Panc1 (cell line): ENCODE measurements at places on chromosomes 16 and 17.
A peak's percentile ranks its signal among the peaks of the same experiment; 100 is the strongest.

- H3K4me1 ChIP-seq: no peaks in the 10 kb centered on the region
- H3K27ac ChIP-seq: no peak overlapping the region
- no peaks in the 10 kb centered on the region for H3K27me3 ChIP-seq
- DNase-seq: no peak
- H3K36me3 ChIP-seq: no peaks in the 10 kb centered on the region
- H3K4me3 ChIP-seq: no peak overlapping the region
Measured at GRCh38 chr17:77511514-77512061, 370.8 kb downstream of the SEC14L1 start.

GRCh38 chr17:1726626-1727257, 2.2 kb downstream of the WDR81 start:
- no peak overlapping the region for H3K4me3 ChIP-seq
- DNase-seq: no peak
- H3K27me3 ChIP-seq: no peaks in the 10 kb centered on the region
- no peaks in the 10 kb centered on the region for H3K36me3 ChIP-seq
- peaks cover 3% of the 10 kb centered on the region for H3K4me1 ChIP-seq

DNA sequence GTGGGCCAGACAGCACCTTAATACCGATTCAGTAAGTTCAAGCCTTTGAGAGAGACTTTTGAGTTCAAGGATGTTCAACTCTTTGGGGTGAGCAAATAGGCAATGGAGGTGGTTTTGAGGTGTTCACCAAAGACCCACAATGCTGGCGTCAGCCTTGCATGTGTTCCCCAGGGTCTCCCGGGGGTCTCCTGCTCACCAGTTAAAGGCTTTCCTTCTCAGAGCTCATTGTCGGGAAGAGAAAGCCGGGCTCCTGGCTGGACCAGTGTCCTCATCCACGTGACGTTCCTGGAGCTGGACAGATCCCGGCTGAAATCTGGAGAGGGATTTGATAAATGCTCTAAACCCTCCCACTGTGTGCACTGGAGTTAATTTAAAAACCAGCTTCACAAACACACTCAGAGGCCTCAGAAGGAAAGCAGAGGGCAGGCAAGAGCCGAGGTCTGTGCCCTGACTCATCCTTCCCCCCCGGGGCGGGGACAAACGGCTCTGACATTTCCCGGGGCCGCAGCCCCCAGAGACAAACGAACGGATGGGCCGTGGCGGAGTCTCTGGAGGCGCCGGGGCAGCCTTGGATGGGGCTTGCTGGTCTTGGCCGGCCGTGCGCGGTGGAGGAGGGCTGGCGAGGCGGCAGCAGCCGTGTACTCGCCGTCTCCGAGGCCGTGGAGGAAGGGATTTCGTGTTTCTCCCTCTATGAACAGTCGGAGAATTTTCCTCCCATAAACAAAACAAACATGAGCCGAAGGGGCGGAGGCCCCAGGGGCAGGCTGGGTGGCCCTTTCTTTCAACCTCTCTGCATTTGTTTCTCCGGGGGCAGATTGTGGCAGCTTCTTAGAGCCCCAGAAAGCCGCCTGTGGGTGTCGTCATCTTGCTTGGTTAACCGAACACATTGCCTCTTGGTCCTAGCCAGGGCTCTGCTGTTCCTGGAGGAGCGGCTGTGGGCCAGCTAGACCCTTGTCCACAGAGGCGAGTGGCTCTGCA, 94.2 kb downstream of the NTN1 start:
- no peaks in the 10 kb centered on the region for H3K36me3 ChIP-seq
- no peak for DNase-seq
- H3K27ac ChIP-seq: peak overlapping the region; percentile 71
- H3K4me1 ChIP-seq: peaks cover 6% of the 10 kb centered on the region
- H3K4me3 ChIP-seq: peak overlapping the region; percentile 37

GRCh38 chr17:28282596-28282995, 36.4 kb upstream of the TMEM97 start:
- no peak overlapping the region for H3K4me3 ChIP-seq
- no peaks in the 10 kb centered on the region for H3K27me3 ChIP-seq

DNA sequence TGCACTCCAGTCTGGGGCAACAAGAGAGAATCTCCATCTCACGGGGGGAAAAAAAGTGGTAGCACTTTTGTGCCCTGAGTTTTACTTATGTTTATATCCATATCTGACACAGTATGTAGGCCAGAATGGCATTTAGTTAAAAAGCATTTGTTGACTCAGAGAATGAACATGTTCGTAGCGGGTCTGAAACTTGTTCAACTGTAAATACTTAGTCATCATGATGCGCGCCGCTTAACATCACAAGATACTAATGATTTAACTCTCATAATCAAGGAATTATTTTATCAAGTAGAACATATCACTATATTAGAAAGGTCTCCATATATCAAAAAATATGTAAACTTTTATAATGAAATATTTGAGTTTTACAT, 55.3 kb upstream of the ITGA2B start:
- no peak overlapping the region for H3K27ac ChIP-seq
- no peak overlapping the region for H3K4me3 ChIP-seq

- no peak overlapping the region for H3K27ac ChIP-seq
- no peaks in the 10 kb centered on the region for H3K27me3 ChIP-seq
- H3K4me3 ChIP-seq: no peak overlapping the region
- no peak for DNase-seq
- no peaks in the 10 kb centered on the region for H3K36me3 ChIP-seq
Measured at GRCh38 chr17:10073941-10074340, 124.5 kb downstream of the GAS7 start.

DNA sequence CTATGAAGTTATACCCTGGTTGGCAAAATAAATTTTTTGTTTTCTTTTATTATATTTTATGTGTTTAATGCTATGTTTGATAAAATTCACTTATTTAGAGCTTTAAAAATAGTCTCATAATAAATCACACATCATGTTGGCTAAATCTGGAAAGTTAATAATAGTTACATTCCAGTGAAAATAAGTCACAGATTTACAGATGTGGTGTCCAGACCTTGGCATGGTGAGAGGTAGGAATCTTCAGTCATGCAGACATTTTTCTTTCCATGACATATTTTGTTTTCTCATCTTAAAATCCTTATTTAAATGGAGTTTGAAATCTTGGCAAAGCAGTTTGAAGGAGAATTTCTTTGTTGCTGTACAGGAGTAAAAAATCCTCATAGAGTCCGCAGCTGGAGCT, 48.1 kb upstream of the GOSR1 start:
- H3K27me3 ChIP-seq: no peaks in the 10 kb centered on the region
- no peaks in the 10 kb centered on the region; the same call in 1 of the 2 replicates for H3K36me3 ChIP-seq
- H3K4me1 ChIP-seq: no peaks in the 10 kb centered on the region
- H3K4me3 ChIP-seq: no peak overlapping the region
- H3K27ac ChIP-seq: no peak overlapping the region
- no peak for DNase-seq

DNA sequence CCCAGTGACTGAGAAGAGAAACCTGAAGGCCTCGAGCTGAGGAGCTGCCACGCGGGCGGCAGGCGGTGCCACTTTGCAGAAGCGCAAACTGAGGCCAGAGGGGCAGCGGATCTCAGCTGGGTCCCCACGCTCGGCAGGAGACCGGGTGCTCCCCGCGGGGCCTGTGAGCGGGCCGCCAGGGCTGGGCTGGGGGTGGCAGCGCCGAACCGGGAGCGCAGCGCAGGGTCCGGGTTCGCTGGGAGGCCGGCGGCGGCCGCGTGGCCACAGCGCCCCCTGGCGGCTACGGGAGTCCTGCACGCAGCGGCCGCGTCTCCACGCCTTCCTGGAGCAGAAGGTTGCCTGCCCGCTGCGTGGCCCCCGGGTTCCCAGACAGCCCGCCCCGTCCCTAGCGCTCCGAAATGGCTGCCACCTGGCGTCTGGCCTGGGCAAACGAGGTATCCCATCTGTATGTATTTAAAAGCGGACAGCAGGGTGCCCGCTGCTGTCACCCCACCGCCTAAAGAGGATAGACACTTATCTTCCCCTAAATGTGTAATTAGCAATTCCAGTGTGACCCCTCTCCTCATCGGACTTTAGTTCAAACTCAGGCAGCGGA, 96.1 kb upstream of the CDH5 start:
- no peak overlapping the region for H3K27ac ChIP-seq
- no peak overlapping the region for H3K4me3 ChIP-seq
- H3K4me1 ChIP-seq: no peaks in the 10 kb centered on the region

GRCh38 chr17:12616161-12616560, 49.5 kb upstream of the MYOCD start:
- no peaks in the 10 kb centered on the region for H3K36me3 ChIP-seq
- no peak overlapping the region for H3K4me3 ChIP-seq
- no peak overlapping the region for H3K27ac ChIP-seq
- H3K27me3 ChIP-seq: no peaks in the 10 kb centered on the region

GRCh38 chr17:15490634-15491261, 23.3 kb upstream of the CDRT4 start:
- no peaks in the 10 kb centered on the region for H3K27me3 ChIP-seq
- no peaks in the 10 kb centered on the region for H3K4me1 ChIP-seq
- H3K36me3 ChIP-seq: no peaks in the 10 kb centered on the region

- DNase-seq: no peak
- H3K27ac ChIP-seq: no peak overlapping the region
- H3K4me1 ChIP-seq: no peaks in the 10 kb centered on the region
Measured at GRCh38 chr17:33732116-33732515, 439.0 kb upstream of the ASIC2 start.

DNA sequence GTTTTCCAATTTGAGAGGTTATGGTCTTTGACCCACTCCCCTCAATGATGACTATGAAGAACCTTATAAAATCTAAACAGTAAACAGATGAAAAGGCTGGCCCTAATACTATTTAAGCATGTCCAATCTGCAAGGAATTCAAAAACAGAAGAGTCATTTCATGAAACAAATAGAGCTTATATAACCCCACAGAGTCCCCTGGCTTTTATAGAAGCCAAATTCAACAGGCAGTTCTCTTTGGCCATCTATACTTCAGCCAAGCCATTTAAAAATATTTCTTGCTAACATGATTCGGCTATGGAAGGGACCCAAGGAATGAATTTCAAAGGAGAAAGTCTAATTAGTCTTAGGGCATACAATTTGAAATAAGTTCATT, 43.4 kb downstream of the SPOP start:
- no peak overlapping the region for H3K4me3 ChIP-seq
- no peaks in the 10 kb centered on the region for H3K36me3 ChIP-seq
- no peak for DNase-seq
- no peaks in the 10 kb centered on the region for H3K4me1 ChIP-seq

DNA sequence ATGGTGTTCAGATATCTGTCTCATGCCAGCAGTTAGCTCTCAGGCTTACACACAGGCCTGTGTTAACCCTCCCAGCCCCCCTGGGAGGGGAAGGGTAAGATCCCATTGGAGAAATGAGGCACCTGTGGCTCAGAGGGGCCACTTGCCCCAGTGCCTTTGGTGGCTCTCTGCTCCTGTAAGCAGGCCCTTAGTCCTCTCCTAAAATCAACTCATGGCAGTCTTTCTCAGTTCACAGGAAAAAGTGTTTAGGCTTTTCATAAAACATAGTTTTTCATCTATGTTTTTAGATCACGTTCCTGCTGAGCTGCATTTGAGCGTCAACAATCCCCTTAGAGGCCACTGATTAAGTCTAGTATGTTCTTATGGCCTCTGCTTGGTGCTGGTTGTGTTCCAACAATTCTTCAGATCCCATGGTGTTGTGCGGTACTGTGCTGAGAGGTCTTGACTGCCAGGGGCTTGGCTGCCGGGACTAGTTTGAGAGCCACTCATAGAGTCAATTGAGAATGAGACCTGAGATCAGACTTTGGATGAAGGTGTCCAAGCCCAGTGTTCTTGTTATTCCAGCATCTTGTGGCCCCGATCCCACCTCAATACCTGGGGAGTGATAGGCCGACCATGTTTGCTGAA, 10.6 kb downstream of the TAOK2 start:
- DNase-seq: no peak
- no peaks in the 10 kb centered on the region for H3K4me1 ChIP-seq
- H3K4me3 ChIP-seq: no peak overlapping the region
- H3K27me3 ChIP-seq: no peaks in the 10 kb centered on the region
- H3K36me3 ChIP-seq: peaks cover 31% of the 10 kb centered on the region
- no peak overlapping the region for H3K27ac ChIP-seq

- no peaks in the 10 kb centered on the region for H3K27me3 ChIP-seq
- H3K4me3 ChIP-seq: no peak overlapping the region
- DNase-seq: no peak
- H3K36me3 ChIP-seq: no peaks in the 10 kb centered on the region
Measured at GRCh38 chr17:607361-608147, 107.1 kb downstream of the VPS53 start.

GRCh38 chr17:67867591-67867990, 42.3 kb downstream of the BPTF start:
- H3K27me3 ChIP-seq: no peaks in the 10 kb centered on the region
- DNase-seq: no peak
- no peaks in the 10 kb centered on the region; the same call in 1 of the 2 replicates for H3K36me3 ChIP-seq

DNA sequence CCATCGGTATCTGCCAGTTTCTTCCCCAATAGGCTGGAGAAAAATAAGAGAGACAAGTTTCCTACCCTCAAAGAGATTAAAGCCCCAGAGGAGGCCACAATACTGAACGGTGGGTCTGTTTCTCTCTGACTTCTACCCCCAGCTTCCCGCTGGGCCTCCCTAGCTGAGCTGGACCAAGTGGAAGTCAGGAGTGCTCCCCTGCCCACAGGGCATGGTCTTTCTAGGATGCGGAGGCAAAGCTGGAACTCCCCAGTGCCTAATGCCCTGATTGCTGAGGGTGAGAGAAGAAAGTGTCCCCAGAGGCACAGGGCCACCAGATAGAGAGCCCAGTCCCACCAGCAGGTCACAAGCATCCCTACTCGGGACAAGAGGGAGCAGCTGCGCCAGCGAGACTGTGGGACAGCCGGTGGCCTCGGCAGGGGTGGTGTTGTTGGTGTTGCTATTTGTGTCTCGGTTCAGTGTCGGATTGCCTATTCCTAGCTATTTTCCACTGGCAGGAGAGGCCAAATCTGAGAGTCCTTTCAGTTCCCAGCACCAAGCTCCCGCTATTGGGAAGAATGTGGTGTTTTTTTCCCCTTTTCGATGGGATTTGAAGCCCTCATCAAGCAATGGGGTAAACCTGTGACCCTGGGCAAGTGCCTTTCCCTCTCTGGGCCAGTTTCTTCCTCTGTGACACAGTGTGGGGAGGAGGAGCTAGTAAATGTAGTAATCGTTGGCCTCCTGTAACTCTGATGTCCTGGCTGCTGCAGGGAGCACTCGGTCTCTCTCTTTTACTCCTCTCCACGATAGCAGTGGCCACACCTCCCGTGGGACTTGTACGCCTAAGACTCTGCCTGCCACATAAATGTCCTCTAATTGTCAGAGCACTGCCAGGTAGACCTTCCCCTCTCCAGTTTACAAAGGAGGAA, 22.5 kb upstream of the TBX2 start:
- H3K27me3 ChIP-seq: no peaks in the 10 kb centered on the region
- no peak for DNase-seq
- no peak overlapping the region for H3K4me3 ChIP-seq
- no peaks in the 10 kb centered on the region for H3K4me1 ChIP-seq

- no peak overlapping the region for H3K27ac ChIP-seq
- no peaks in the 10 kb centered on the region for H3K36me3 ChIP-seq
- H3K4me3 ChIP-seq: no peak overlapping the region
- H3K27me3 ChIP-seq: peaks cover 15% of the 10 kb centered on the region
- no peaks in the 10 kb centered on the region for H3K4me1 ChIP-seq
- DNase-seq: no peak
Measured at GRCh38 chr16:23986455-23986854, 150.7 kb downstream of the PRKCB start.
